ENCODE measurements at places on chromosomes 4 and X.

DNA sequence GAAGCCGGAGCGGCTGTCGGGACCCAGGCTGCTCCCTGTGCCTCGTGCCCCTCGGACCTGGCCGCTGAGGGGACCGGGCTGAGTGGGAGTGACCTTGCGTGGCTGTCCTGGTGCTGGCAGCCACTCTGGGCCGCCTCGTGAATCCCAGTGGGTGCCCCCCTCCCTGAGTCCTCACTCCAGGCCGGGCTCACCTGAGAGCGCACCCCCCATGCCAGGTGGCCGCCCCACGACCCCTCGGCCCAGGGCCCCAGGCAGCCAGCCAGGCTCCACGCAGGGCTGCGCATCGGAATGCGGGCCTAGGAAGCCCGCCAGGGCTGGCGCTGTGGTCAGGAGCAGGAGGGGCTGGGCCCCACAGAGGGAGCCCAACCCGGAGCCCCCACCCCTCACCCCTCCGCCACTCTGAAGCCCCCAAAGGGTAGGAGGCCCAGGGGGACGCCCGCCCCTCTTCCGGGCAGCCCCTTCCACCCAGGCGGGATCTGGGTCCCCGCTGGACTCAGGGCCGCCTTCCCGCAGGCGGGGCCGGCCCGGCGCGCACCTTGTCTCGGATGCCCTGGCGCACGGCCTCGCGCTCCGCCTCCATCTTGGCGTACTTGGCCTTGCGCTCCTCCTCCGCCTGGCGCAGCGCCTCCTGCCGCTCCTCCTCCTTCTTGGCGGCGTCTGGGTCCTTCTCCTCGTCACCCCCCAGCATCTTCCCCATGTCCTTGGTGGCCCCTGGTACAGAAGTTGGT is 33.9 kb downstream of the CPLX1 start:
- no peak for DNase-seq

- no peak for DNase-seq
Observed at GRCh38 chr4:7429069-7429416, 5.7 kb downstream of the PSAPL1 start.

- DNase-seq, result no peak
Observed at GRCh38 chrX:86348669-86349068, 200.4 kb downstream of the DACH2 start.

- no peak for DNase-seq
Observed at GRCh38 chr4:81652069-81652478, 180.4 kb upstream of the RASGEF1B start.

DNA sequence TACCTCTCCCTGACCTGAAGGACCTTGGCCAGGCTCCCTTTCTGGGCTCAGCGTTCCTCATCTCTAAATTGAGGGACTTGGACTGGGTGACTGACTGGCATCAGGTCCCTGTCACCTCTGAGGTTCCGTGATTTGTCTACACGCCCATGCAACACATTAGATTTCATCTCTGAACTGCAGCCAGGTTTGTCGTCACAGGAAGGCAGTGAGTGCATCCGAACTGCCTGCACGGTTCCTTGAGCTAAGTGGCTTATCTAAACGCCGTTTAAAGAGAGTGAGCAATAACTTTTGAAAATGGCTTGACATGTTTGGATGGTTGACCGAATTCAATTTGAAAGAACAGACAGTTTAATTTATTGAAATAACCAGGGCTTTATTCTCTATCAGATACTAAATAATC is 70.1 kb downstream of the PCYT1B start:
- no peak for DNase-seq

DNA sequence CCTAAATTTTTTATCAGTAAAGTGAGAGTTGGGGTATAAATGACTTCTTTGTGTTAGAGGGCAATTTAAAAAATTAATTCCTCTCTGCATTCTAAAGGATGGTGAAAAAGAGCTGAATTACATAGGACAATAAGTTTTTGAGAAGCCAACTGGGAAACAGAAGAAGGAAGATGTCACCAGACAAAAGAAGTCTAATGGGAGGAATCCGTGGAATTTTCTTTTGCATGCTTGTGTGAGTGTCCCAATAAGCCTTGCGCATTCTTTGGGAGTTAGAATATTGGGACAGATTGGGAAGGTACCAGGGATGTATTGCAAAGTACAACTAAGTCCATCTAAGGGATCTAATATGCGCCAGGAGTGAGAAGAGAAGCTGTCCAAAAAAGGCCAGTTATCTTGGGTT is 35.1 kb upstream of the NR3C2 start:
- no peak for DNase-seq

- no peak for DNase-seq
Observed at GRCh38 chr4:2606960-2607506, 70.6 kb downstream of the FAM193A start.

GRCh38 chrX:136953867-136954787 is 73.6 kb upstream of the RBMX start:
- DNase-seq, result no peak

DNA sequence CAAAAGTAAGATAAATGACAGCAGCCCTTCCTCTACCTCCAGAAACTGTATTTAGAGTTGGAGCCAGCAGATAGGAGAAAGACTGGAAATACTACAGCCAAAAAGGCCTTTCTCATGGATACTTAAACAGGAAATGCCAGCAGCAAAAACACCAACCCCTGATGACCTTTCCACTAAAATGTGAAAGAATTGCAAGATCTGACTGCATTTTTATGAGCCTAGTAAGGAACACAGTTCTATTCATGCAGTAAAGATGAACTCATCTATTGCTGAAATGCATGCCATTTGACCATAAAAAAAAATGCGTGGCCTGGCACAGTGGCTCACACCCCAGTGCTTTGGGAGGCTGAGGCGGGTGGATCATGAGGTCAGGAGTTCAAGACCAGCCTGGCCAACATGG is 19.9 kb downstream of the ABCG2 start:
- no peak for DNase-seq

DNA sequence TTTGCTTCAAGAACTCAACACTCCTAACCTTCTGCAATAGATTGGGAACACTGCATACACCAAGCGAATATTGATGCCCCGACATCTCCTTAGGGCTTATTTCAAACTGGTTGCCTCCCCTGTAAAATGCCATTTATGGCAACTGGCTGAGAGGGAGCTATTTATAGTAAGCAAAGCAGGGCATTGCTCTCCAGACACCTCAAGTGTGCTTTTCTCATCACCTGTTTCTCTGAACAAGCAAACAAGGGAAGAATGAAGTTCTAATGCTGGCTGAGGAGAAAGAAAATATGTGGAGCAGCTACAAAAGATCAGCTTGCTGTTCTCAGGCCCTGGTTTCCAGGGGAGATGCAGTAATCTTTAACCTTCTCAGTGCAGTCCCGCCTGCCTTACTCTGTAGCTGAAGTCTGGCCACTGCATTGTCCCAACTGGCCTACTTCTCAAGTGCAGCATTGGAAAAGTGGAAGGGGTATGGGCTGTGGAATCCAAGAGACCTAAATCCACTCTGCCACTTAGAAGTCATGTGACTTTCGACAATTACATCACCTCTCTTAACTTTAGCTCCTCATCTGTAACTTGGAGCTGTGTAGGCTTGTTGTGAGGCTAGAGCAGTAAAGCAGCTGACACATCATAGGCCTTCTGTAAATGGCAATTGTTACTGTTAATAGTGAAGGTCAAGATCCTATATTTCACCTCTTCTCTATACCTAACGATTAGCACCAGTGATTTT is 47.9 kb upstream of the FGF13 start:
- DNase-seq, result no peak

- DNase-seq, result no peak
Observed at GRCh38 chrX:136626237-136626636, 21.7 kb upstream of the CD40LG start.

- DNase-seq, result no peak
Observed at GRCh38 chr4:67092351-67092750, 453.0 kb downstream of the CENPC start.

DNA sequence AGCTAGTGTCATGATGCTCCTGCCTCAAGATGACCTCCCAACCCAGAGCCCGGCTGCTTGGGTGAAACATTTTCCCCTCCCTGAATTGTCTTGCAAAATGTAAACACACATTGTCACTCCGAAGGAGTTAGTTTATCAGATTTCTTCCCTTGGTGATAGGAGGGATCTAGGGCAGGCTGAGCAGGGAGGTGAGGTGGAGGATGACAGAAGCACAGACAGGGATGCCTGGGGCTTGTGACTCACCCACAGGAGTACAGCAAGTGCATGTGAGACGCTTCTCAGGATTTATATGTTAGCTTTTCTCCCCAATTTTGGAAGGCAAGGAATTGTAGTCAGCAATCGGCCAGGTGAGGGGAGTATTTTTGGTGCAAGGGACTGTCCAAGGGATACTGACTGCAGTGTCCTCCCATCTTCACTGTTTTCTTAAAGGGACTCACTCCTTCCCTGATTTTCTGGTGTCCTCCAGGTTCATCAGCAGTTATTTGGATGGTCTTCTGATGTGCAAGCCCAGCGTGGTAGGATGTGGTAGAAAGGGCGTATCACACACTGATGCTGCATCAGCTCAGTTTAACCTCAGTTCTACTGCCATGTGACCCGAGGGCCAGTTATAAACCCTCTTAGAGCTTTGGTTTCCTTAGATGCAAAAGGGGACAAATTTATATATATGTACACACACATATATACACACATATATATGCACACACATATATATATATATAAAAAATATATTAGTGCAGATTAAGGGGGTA is 46.2 kb upstream of the IGFBP7 start:
- no peak for DNase-seq

DNA sequence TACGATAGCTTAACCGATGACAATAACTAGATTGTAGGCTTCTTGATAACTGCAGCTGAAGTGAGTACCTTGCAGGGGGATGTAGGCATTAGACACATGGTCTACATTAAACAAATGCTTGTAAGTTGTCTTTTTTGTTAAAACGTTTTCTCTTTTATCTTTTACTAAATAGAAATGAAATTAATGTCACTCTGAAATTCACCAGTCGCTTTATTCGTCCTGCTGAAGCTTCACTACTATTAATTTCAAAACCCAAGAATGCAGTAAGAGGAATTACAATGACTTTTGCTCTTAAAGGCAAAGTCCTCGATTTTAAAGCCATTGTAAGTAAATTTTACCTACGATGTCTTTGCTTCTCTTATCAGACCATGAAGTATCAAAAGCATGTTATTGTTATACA is 239.7 kb downstream of the CFAP47 start:
- DNase-seq, result no peak

GRCh38 chr4:531721-532565 is 32.9 kb downstream of the PIGG start:
- no peak for DNase-seq

- no peak for DNase-seq
Observed at GRCh38 chrX:57647020-57647419, 33.0 kb downstream of the NLRP2B start.

DNA sequence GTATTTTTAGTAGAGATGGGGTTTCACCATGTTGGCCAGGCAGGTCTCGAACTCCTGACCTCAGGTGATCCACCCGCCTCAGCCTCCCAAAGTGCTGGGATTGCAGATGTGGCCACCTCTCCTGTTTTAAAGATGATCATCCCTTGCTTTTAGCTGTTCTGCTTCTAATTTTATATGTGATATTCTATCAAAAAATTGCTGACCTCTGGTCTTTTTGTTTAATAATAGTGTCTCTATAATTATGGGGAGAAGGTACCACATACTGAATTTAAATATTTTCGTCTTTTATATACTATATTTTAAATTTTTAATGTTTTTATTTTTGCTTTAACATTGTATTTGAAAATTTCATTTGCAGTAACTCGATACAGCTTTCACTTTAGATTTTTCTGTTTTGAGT is 15.6 kb downstream of the USP9X start:
- no peak for DNase-seq

DNA sequence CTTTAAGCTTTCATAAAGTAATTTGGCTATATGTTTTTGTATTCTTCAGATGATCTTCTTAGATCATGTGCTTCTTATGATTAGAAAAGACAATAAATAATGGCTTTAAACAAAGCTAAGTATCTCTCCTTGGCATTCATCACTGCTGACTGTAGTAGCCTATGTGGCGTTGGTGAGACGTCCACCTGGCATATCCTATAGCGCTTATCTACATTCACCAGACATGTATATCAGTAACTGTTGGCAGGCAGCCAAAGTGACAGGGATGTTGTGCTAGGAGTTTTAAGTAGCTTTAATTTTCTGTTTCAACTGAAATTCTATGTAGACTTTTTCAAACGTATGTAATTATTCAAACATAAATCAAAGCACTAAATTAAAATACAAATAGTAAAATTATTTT is 276.4 kb downstream of the IL15 start:
- no peak for DNase-seq

DNA sequence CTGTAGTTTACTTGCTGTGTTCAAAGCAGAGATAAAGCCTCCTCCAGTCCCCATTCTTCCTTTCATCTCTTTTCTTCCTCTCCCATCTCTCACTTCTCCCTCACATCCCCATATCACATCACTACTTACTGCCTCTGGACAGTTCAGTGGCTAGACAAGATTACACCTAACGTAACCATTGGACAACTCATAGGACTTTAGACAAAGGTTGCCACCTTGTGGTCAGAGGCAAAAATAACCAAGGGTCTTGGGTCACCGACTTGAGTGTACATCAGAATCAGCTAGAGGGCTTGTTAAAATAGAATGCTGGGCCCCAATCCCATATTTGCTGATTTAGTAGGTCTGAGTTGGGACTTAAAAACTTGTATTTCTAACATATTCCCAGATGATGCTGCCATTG is 109.3 kb upstream of the DGKK start:
- no peak for DNase-seq

DNA sequence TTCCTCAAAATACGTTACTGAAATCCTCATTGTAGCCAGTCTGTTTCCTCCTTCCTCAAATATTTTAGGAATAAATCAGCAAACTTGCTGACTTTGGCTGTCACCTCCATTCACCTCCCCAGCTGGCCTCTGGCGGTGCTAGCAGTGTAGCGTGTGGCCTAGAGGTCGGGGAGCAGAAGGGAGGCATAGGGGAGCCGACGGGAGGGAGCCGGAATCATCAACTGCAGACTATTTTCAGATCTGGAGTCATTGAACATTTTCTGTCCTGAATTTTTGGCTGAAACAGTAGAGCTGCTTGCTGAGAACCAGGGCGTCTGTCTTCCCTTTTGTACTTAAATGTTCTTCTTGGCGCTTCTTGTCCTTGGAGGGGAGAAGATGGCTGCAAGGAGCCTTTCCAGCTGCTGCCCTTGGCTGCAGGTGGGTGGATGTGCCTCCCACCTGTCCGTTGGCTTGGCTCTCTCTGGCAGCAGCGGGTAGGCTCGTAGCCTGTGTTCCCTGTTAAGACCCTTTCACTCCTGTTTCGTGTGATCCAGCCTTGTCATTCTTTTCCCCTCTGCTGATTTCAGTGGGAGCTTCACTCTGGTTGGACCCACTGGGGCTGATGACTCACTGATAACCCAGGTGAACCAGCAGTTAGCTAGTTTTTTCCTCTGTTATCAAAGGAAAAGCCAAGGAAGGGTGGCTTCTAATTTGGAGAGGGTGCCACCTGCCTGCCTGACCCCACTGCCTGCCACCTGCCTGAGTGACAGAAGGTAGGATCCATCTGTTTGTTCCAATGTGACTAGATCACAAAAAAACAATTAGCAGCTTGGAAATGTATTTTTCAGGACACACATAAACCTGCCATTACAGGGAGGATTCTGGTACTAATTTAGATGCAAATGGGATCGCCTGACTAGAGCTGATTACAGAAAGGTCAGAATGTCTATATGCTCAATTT is 135.9 kb downstream of the GATB start:
- DNase-seq, result no peak

GRCh38 chrX:74117962-74118902 is 185.7 kb upstream of the ZCCHC13 start:
- DNase-seq, result no peak

- DNase-seq, result no peak
Observed at GRCh38 chrX:132909643-132910042, 48.8 kb downstream of the HS6ST2 start.

GRCh38 chr4:177339477-177340374 is 30.1 kb downstream of the NEIL3 start:
- DNase-seq, result no peak

- no peak for DNase-seq
Observed at GRCh38 chr4:32163125-32163524, 1443.0 kb downstream of the PCDH7 start.
